ENCODE measurements at places on chromosomes 4 and X.

GRCh38 chr4:186881521-186882220 is 158.0 kb upstream of the FAT1 start:
- no peak for DNase-seq

- DNase-seq = no peak
Measured at GRCh38 chr4:158302076-158302866, 92.0 kb downstream of the TMEM144 start.

DNA sequence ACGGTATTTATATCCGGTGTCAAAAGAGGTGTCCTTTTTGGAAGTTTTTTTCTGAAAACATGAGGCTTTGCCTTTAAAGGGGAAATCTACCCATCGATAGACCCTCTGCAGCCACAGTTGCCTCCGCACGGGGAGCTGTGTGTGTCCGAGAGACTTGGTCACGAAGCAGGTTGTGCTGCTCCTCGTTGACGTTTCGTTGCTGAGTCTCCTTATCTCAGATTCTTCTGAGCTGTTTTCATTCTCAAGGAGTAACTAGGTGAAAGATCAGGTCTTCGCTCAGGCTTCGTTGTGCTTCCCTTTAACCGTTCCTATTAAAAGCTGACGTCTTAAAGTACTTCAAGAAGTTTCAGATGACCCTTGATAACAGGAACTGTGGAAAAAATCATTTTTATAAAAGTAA is 23.8 kb downstream of the TRMT44 start:
- no peak for DNase-seq

- DNase-seq = no peak
Measured at GRCh38 chr4:176309772-176310171, 10.0 kb upstream of the SPCS3 start.

- no peak for DNase-seq
Measured at GRCh38 chrX:114152130-114152529, 431.8 kb upstream of the HTR2C start.

DNA sequence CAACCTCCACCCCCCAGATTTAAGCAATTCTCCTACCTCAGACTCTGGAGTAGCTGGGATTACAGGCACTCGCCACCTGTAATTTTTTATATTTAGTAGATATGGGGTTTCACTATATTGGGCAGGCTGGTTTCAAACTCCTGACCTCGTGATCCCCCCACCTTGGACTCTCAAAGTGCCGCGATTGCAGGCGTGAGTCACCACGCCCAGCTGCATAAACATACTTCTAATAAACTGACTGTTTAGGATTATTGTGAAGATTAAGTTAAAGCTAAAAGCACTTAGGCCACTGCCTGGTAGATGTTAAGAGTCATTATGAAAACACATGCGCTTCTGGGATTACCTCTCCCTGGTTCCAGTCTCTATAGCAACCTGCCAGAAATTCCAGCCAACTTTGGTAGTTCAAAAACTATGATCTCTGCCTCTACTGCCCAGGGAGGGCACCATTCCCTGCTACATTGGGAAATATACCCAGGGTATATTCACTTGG is 30.2 kb upstream of the GRIA3 start:
- no peak for DNase-seq

- DNase-seq = no peak
Measured at GRCh38 chr4:56243107-56243506, 144.2 kb downstream of the AASDH start.

GRCh38 chr4:46717950-46718349 is 191.1 kb downstream of the COX7B2 start:
- no peak for DNase-seq

DNA sequence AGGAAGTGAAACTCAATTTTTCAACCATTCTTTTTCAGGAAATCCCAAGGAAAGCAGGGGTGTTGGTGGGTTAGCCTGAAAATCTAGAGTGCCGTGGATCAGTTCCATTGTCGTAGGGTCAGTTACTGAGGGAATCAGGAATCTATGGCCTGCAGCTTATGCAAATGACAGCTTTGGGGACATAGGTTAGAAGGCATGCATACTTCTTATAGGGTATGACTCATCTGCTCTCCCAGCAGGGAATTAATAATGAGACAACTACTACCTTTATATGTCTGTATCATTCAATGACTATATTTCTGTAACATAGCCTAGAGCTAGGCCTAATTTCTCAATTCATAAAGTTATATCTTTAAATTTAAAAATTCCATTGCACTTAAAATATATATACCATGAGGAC is 36.6 kb downstream of the ZNF41 start:
- DNase-seq = no peak

- no peak for DNase-seq
Measured at GRCh38 chrX:50103866-50104566, 96.8 kb downstream of the AKAP4 start.

DNA sequence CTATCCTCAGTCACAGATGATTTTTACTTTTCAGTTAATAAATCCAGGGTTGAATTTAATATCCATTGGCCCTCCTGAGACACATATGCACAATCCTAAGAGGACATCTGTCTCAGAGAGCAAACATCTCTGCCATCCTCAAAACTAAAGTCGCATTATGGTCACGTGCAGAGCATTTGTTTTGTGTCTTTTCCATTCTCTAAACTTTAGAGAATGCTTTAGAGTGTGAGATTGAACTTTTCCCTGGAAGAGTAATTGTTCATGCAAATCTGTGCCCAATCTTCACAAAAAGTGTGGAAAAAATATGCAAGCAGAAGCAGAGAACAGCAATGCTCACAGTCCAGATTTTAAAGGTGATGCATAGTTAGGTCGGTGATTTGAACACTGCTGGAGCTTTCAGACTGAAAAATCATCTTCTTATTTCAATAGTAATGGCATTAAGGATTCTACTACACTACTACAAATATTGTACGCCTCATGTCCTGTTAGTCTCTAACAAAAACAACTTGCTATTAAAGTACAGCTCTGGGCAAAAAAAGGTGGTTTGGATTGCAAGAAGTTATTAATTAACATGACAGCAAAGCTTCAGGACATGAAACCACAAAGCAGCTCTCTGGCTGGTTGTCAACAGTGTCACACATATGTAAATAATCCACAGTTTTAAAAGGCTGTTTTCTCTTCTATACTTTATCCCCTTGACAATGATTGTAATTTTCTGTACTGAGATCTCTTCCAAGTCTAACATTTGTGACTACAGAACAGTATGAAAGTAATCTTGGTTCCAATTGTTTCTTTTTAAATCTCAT is 19.9 kb downstream of the DCHS2 start:
- no peak for DNase-seq

DNA sequence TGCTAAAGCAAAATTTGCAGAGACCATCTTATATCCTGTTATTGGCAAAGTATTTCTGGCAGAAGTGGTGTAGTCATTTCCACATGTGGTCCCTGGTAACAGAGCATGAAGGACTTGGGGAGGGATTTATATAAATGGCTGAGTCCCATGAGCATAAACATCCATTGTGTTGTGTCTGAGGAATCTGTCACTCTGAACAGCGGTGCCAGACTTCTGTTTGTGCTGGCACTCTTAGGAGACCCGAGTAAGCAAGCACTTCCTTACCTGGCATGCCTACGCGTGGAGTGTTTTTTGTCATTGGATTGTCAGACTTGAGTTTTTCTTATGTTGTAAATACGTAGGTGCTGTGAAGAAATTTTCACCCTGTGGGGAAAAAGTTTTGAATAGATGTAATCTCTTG is 285.9 kb downstream of the ARHGAP10 start:
- no peak for DNase-seq

DNA sequence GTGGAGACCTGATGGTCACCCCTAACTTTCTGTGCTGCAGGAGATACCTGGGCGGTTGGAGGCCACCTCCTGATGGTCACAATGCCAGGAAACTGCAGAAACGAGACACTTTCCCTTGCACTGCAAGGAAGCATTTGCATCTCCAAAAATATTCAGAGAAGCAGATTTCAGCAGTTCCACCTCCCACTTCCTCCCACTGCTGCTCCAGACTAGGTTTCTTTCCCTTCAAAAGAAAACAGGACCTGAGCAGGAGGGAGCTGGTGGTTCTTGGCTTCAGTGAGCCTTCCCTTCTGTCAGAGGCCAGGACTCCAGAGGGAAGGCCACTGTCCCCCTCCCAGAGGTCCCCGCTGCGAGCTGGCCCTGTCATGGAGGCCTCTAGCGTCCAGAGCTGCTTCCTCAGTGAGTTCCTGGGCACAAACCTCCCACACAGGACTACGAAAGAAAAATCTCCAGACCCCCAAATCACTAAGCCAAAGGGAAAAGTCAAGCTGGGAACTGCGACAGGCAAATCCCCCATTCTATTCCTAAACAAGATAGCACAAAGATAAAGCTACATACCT is 35.9 kb downstream of the GPM6B start:
- DNase-seq = no peak

DNA sequence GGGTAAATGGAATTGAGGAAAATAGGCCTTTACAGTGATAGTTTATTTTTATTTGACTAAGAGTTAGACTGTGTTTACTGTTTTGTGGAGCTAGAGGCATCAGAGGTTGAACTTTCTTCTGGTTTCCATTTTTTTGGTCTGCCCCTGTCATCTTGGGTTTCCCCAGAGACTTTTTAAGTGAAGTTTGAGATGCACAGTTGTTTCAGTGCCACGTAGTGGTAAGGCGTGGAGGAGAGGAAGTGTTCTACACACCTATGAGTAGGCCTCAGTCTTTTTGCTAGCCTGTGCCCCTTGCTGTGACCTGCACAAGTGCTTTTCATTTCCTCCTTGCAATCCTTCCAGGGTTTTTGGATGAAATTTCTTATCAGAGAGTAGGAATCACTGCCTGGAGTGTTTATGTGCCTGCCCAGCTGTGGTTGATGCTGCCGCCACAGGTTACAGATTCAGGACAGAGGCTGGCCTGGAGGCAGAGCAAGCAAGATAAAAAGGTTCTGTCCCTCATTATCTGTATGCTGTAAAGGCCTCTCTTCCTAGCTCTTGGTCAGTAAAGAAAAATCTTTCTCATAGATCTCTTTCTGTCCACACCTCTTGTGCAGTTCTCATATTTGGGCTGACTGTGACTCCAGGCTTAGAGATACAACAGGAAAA is 12.5 kb upstream of the HSFX4 start:
- DNase-seq = no peak

- DNase-seq = no peak
Measured at GRCh38 chrX:65643531-65644052, 23.9 kb upstream of the MSN start.

DNA sequence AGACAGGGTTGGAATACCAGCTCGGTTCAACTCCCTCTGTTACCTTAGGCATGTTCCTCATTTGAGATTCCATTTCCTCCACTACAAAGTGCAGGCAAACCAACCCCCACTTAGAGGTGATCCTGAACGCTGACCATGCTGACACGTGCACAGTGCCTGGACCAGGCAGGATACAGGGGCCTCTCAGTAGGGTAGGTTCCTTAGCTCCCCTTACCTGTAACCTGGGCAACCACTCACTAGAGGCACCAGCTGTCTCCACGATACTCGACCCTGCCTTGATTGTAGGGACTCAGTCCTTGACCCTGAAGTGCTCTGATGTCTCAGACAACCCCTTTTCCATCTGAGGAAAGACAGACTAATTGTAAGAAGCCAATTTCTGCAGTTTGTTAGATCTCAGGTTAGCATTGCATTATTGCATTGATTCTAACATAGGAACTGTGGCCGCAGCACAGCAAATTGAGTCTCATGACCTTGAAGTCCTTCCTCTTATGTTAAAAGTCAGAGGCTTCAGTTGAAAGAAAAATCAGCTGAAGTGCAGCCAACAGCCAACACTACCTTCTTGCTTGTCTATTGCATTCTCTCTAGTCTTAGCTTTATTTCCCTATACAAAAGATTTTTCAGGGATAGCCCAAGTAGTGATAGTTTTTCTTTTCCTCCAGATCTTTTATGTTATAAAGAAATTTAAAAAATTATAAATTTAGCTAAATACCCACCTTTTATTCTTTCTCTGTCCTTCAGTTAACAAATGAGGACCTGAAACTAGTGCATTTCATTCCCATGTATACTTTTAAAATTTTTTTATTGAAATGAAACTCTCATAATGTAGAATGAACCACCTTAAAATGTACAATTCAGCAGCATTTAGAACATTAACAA is 11.2 kb upstream of the C1QTNF7 start:
- DNase-seq = no peak

- DNase-seq = no peak
Measured at GRCh38 chr4:173508386-173509035, 21.5 kb downstream of the HAND2 start.

DNA sequence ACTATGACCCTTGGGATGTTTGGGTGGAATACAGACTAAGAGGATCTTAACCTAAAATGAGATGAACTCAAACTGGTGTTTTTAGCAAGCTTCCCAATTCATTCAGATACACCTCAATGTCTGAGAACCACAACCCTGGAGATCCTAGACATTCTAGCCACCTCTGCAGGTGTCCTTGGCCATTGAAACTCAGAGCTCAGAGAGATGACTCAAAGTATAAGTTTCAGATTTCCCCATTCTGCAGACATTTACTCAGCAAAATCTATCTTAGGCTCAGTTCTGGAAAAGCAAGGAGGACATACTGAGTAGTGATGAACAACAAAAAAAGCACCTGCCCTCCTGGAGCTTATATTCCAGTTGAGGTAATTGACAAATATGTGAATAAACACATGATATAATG is 47.8 kb downstream of the COMMD8 start:
- DNase-seq = no peak
